ENCODE measurements at places on chromosomes 1 and 21.

DNA sequence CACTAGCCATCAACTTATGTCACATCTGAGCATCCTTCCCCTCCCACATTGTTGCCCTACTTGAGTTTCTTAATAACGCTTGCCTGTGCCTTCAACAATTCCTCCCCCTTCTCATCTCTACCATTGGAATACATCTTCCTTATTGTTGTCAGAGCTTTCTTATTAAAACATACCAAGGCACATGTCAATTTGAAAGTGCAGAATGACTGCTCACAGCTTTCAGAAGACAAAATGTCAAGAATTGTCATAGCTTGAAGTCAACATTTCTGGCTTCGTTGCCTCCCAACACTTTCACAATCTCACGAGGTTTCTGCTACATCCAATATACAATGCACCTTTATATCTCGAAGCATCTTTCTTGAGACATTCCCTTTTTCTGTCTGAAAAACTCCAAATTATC lies 279.9 kb downstream of the LRRC7 start:
- DNase-seq = no peak

DNA sequence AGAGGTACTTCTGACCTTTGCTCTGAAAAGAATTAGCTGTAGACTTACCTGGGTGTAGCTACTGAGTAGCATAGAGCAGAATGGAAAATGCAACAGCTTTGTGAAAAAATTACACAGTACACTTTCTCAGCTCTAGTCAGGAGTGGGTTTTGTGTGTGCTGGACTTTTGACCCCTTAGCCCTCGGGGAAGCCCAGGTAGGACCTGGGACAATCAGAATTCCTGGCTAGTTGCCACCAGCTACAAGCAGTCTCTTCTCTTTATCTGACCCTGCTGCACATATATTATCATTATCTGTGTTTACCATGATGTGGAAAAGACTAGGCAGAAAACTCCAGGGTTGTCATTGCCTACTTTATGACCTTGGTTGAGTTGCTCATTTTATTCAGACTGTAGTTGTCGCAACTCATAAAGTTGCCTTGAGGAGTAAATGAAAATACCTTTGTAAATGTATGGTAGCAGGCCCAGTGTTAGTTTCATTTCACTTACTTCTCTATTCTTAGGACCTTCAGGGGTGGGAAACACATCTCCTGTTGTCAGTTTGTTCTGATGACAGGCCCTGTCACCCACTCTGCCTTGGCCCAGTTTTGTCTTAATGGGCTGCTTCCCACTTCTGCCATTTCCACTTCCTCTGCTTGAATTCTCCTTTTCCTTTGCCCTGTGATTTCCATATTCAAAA lies 5.4 kb downstream of the NEK7 start:
- peak; percentile 19 for DNase-seq

- peak; percentile 88 for DNase-seq
Observed at GRCh38 chr21:15682977-15683376, 46.8 kb upstream of the USP25 start.

DNA sequence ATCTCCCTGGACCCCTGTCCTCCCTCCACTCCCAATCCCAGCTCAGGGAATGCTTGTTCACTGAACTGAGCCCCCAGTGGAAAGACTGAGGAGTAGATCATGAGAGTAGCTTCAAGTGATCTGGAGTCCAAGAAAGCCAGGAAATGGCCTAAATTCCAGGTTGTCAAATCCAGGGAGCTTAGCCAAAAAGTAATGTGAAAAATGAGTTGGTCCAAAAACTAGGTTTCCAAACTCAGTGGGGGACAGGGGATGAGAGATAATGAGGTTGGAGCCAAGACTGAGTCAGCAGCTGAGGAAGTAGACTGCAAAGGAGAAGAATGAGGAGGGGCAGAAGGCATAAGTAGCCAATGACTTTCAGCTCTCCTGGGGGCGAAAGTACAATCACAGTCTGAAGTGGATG lies 284.1 kb upstream of the BEND5 start:
- no peak for DNase-seq

- no peak for DNase-seq
Observed at GRCh38 chr1:214452152-214452784, 99.1 kb downstream of the PTPN14 start.

DNA sequence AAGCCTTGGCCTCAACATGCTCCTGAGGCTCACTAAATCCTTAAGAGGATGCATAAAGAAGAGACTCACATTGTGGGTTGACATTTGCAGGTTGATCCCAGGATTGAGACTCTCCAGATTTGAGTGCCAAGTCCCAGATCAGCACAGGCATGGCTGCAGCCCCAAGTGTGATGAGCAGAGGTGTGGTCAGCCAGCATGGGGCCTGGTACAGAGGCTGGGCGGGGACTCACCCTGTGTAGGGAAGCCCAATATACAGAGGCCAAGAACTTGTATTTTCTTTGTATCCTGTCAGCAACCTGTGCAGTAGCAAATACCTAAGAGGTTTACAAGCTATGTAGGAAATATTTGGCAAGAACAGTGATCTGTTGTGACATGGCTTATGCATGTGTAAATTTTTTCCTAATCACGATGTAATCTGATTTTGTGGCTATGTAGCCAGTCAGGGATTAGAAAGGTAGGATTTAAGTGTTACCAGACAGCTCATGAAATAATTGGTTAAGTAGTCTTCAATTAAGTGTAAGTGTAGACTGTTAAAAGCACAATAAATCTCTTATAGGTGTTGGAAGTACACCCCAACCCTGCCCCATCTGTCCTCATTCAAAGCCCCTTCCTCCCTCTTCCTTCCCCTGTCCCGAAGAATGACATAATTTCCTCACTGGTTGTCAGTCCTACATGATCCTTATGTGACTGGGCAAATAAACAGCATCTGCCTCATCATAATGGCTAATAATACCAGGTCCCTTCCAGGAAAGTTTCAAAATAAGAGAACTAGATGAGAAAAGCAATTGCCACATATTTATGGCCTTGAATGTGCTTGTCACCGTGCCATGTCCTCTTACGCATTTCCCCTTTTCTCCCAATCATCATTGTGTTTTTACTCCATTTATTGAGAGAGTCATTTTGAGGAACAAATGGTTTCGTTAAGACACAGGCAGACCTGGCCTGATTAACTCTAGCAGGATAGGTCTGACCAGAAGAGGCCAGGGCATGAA lies 120.9 kb downstream of the HLX start:
- DNase-seq = peak; percentile 98

DNA sequence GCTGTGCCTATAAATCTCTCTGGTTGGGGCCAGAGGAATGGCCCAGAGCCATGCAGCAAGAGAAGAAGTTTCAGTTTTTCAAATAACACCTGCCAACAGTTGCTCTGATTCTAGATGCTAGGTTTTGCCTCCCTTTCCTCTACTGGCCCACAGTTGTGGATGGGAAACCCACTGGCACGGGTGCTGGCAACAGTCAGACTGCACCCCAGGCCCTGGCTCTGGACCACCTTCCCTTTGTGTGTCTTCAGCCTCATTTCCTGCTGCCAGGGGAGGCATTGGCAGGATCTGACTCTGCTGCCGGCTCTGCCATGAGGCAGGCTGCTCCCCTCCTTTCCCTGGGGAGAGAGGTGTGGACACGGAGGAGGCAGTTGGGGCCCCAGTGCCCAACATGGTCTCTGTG lies 142.0 kb downstream of the IGSF21 start:
- DNase-seq = no peak

DNA sequence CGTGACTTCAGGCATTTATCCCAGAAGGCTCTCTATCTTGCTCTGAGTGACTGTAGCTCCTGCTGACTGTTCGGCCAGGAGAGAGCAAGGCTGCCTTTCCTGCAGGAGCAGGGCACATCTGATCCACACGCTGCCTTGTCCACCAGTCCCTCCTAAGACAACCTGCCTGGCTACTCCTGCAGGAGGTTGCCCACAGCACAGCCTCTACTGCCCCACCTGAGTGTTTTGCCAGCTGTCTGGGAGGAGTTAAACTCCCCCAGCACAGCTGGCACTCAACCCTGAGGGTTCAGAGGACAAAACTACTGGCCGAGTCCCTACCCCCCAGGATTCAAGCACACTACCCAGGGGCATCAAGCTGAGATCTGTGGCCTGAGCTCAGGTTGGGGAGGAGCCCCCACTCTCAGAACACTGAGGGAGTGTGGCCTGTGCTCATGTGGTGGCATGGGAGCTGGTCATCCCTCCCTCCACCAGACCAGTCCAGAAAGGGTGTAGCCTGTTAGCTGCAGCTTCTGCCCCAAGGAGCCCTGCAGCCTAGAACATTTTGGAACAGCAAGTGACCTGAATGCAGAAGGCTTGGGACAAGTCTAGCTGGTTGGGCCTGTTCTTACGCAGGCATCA lies 237.3 kb downstream of the SLC44A5 start:
- DNase-seq = no peak

DNA sequence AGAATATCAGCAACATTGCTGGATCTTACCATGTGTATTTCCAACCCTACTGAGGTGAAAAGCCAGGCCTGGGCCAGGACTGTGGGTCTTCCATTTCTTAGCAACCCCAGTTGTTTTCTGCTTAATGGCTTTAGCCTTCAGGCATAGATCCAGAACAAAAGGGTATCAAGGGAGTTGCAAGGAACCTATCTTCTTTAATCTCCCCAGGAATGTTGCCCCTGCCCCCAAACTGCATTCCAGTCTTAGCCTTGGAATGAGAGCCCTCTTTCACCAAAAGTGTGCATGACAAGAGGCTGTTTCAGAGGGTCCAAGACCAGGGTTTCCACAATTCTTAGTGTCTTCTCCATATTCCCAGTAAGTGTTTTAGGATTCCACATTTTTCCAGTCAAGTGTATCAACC lies 87.9 kb upstream of the SOX13 start:
- no peak for DNase-seq

DNA sequence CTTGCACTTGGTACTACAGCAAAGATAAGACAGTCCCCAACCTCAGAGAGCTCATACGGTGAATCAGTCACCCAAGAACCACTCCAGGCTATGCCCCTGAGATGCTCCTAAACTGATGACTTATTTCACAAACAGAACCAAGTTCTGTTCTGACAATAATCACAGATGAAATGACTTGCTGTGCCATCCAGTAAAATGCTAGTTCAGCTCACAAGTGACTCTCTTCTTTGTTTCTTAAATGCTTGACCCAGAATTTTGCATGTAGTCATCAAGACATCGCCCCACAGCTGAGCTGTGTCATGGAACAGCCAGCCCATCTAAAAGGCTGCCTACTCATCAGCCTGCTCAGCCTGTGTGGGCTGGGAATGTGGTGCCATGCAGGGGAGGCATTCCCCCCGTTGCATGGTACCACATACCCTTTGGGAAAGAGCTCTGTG lies 6.1 kb upstream of the SLC19A2 start:
- DNase-seq = no peak

DNA sequence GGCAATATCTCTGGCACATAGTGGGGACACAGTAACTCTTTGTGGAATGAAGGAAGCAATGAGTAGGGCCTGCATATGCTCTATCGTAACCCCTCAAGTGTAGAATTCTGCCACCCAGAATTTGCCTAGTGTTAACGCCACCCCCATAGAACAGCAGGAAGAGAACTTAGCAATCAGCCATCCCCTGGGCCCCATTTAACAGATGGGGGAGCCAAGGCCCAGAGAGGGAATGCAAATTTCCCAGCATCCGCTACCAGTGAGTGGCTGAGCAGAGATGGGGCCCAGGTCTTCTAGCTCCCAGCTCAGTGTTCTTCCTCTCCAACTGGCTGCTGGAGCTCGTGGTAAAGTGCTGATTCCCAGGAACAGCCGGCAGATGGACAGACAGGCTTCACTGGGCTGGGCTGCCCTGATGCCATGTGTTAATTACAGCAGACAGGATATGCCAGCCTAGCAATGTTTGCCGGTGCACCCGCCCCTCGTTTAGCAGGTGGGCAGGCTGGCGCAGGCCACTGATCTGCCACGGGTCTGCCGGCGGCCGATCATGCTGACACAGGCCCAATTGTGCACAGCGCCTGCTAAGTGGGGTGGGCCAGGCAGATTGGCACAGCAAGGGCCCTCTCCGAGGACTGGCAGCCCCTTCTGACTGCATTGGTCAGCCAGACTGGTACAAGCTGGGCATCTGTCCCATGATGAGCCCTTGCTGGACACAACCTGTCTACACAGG lies 171.9 kb downstream of the IGSF21 start:
- DNase-seq = no peak

DNA sequence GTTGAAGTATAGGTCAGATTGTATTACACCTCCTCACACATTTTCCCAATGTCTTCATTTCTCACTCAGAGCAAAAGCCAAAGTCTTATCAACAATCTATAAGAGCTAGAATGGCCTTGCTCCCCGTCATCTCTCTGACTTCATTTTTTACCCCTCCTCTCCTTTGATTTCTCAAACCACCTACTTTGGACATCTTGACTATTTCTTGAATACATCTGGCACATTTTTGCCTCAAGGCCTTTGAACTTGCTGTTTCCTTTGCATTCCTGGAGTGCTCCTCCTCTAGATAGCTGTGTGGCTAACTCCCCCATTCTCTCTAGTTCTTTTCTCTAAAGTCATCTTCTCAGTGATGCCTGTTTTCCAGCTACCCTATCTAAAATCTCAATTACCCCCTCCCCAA lies 7.2 kb upstream of the XCL2 start:
- DNase-seq = no peak

DNA sequence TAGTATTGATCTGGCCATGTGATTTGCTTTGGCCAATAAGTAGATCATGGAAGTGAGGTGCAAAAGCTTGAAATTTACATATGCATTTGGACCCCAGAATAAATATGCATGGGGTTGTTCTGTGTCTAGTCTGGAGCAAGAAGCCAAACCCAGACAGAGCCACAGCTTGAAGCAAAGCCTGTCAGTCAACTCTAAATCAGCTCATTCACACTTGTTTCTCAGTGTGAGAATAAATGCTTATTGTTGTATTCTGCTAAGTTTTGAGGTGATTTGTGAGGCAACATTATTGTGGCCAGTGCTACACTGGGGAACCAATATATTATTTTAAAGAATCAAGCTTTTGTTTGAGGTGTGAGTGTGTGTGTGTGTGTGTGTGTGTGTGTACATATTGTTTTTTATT lies 12.2 kb upstream of the PGLYRP3 start:
- no peak for DNase-seq

GRCh38 chr1:110003747-110004428 lies 19.3 kb downstream of the AHCYL1 start:
- DNase-seq = peak; percentile 65

DNA sequence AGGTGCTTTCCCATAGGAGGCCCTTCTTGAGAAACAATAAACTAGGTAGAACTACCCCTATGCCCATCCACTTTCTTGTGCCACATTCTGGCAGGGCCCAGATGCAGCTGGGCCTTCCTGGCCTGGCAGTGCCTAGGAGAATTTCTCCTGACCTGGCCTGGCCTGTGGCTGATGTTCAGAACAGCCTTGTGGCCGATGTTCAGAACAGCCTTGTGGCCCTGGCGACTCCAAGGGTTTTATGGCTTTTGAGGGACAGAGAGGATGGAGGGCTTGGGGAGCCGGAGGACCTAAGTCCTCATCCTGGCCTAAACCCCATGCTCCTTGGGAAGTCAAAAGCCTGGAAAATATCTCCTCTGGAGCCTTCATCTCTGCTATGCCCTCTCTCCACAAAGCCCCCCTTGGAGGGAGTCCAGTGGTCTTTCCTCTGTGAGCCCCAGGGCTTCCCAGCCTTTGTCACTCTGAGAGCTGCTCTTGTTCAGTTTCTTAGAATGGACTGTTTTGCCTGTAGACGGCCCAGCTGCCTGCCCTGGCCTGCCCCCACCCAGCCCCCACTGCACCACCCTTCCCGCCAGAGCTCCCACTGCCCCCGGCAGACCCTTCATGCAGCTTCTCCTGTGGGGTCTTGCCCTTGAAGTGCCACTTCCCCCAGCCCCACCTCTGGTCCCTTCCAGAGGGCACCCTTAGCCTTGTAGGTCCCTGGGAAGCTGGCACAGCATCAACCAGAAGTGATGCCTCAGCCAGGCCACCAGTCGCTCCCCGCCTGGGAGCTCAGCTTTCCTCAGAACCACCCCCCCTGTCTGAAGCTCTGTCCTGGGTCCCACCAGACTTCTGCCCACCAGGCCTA lies 7.0 kb downstream of the GPR37L1 start:
- DNase-seq = no peak
